ENCODE measurements at places on chromosomes 13 and 19. TPM values are rescaled to one million over a fixed set of nuclear protein-coding genes. Genes with fewer than 3 reads are reported as not detected.

Gene HSPB6
- not detected for polyA plus RNA-seq

Gene ZNF540
- polyA plus RNA-seq: 0.32 TPM

Gene LHB
- polyA plus RNA-seq: not detected

Gene IRGC
- polyA plus RNA-seq: not detected

Gene BCL3
- 0.97 TPM for polyA plus RNA-seq

Gene LIM2
- 0.28 TPM for polyA plus RNA-seq

Gene PSG2
- not detected for polyA plus RNA-seq

Gene ABCA7
- polyA plus RNA-seq: 73.5 TPM

Gene HNRNPA1L2
- 10.8 TPM for polyA plus RNA-seq

Gene NXNL1
- polyA plus RNA-seq: not detected

Gene TLE6
- 4.4 TPM for polyA plus RNA-seq

Gene RNF113B
- polyA plus RNA-seq: not detected

Gene PRR12
- 4.7 TPM for polyA plus RNA-seq

Gene LILRB4
- not detected for polyA plus RNA-seq

Gene RASL11A
- 1.3 TPM for polyA plus RNA-seq

Gene PRRG2
- 1.4 TPM for polyA plus RNA-seq

Gene LRP3
- not detected for polyA plus RNA-seq

Gene FFAR3
- polyA plus RNA-seq: not detected

Gene OR7D2
- polyA plus RNA-seq: 0.45 TPM

Gene ZNF284
- 0.20 TPM for polyA plus RNA-seq

Gene STRN4
- polyA plus RNA-seq: 81.4 TPM

Gene ONECUT3
- polyA plus RNA-seq: not detected

Gene HRC
- polyA plus RNA-seq: 11.8 TPM

Gene PTOV1
- polyA plus RNA-seq: 68.1 TPM

Data from K562 (cell line).